Left renal cortex interstitium (tissue), 4 donors: ENCODE measurements at places on chromosomes 5 and 9.

DNA sequence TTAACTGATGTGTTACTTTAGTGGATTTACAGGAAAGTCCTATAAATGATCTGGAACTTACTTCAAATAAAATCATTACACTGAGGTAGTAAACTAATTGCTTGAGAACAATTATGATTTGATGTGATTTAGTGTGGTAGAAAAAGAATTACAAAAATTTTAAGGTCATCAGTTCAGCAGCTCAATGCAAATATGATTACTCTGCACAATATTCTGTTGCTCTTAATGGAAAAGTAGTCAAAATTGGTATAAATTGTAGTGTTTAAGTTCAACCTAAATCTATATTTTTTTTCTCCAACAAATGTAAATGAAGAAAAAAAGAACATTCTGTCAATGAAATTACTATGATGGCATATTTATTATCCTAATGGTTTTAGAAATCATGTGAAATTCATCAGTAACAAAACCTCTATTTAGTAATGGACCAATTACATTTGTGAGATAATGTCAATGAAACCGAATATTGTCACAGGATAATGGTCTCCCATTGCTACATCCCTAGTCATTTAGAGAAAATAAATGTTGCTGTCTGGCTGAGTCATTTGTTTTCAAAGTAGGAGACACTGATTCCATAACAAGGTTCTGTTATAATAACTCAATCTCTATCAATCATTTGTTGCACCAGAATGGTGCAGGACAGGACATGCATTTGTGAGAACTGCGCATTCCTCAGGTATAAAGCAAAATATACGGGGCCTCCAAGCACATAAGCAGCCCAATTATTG is 177.1 kb downstream of the NFIB start:
- DNase-seq: no peak

DNA sequence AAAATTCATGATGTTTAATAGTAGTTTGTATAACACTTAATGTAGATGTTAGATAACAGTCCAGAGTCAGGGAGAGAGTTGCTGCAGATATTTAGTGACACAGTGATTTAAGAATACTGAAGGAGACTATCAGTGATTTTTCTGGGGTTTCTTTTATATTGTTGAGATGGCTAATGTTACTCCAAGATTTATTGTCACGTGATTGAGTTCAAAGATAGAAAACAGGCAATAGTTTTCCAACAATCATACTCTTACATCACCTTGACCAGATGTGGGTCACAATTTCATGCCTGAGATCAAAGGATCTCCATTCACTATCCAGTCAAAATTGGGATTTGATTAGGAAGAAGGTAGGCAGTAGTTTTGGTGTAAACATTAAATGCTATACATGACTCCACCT is 580.0 kb upstream of the ARRDC3 start:
- DNase-seq: no peak

- no peak for DNase-seq
These were observed 143.7 kb downstream of the C5orf15 start for GRCh38 chr5:133824661-133825254.

GRCh38 chr5:164672931-164673694 is 1167.7 kb downstream of the MAT2B start:
- DNase-seq: no peak

DNA sequence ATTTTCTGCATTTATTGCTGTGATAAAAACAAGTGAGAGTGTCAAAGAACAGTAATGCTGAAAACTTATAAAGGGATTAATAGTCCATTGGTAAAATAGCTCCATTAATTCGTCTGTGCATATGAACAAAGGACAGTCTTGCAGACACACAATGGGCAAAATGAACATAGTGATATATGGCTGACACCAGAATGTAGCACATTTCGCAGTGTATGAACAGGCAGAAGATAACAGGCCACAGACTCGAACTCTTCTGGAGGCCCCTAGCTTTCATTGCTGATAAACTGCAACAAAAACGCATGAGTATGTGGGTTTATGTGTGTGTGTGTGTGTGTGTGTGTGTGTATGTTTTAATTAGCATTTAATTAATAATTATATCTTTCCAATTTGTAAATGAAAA is 354.8 kb downstream of the TAF11L14 start:
- DNase-seq: no peak

GRCh38 chr9:114483499-114483898 is 21.8 kb downstream of the WHRN start:
- DNase-seq: no peak

DNA sequence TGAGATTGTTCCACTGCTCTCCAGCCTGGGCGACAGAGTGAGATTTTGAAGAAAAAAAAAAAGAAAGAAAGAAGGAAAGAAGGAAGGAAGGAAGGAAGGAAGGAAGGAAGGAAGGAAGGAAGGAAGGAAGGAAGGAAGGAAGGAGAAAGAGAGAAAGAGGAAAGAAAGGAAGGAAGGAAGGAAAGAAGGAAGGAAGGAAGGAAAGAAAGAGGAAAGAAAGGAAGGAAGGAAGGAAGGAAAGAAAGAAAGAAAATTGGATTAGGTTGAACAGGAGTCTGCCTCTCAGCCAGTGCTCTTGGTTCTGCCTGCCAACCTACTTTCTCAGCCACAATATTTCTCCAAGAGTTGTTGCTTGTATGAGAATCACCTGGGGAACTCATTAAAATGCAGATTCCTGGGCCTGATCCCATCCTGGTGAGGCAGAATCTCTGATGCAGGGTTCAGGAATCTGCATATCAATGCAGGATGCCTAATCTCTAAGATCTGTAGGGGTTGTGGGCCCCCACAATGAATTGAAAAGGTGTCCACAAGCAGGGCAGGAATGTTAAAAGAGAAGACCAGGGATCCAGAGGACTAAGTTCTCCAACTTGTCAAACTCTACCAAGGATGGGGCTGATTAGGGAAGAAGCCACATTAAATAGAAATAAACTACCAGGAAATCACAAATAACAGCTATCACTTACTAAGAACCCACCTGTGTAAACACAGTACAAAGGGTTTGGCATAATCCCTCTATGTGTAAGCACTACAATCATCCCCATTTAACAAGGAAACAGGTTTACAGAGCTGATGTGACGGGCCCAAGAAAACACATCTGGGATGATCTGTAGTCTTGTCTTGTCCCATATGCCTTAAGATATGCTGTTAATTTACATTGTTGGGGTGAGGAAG is 23.4 kb upstream of the GALNT10 start:
- DNase-seq: no peak

DNA sequence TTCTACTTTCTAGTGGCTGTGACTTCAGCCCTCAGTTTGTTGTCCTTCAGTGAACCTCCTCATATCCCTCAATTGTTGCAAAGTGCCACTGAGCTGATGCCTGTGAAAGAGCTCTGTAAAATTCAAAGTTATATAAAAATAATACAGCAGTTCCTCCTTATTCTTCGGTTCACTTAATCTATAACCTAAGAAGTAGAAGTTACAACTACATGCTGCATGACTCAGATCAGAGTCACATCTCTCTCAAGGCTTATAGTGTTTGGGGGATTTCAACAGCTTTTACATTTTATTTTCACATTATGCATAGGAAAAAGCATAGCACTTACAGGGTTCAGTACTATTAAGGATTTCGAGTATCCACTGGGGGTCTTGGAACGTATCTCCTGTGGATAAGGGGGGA is 25.1 kb upstream of the GCNT1 start:
- DNase-seq: no peak

DNA sequence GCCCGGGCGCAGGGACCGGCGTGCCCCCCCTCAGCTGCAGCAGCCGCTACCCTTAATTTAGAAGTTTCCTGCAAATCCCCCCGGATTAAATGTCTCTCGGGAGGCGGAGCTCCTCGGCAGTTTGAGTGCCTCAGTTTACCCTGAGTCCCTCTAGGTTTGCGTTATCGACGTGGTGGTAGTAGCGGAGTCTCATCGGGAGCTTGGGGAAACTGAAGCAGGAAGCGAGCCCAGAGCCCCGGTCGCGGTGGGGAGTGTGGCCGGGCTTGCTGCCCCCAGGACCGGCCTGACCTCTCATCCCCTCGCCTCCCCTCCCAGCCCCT is 529 bp upstream of the TPM2 start:
- no peak for DNase-seq
